ENCODE measurements at places on chromosomes 6 and 20. TPM values are rescaled to one million over a fixed set of nuclear protein-coding genes. Genes with fewer than 3 reads are reported as not detected.

HLA-DRB1 gene
- total RNA-seq = 0.12 TPM

PCMT1 gene
- 110 TPM for total RNA-seq

GATA5 gene
- not detected for total RNA-seq

TMEM74B gene
- not detected for total RNA-seq

BPI gene
- total RNA-seq = not detected

ARMC2 gene
- total RNA-seq = 5.2 TPM

PDE7B gene
- 50.4 TPM for total RNA-seq

CALHM5 gene
- 4.4 TPM for total RNA-seq

ALDH8A1 gene
- total RNA-seq = 0.16 TPM

ANKRD66 gene
- total RNA-seq = not detected

TSPO2 gene
- total RNA-seq = not detected

PLAGL2 gene
- total RNA-seq = 4.9 TPM

MRAP2 gene
- 0.32 TPM for total RNA-seq

BPIFB2 gene
- not detected for total RNA-seq

SIRPA gene
- total RNA-seq = 5.8 TPM

IMPG1 gene
- total RNA-seq = not detected

SLC22A1 gene
- total RNA-seq = 0.12 TPM

PCIF1 gene
- total RNA-seq = 20.6 TPM

SCRT2 gene
- total RNA-seq = not detected

RNF39 gene
- total RNA-seq = 0.16 TPM

CD164 gene
- 155 TPM for total RNA-seq

XKR7 gene
- total RNA-seq = not detected

GRIK2 gene
- total RNA-seq = 1.5 TPM

Data from hair follicle dermal papilla cell (primary cell).